ENCODE measurements at places on chromosomes 4 and X. TPM values are rescaled to one million over a fixed set of nuclear protein-coding genes. Genes with fewer than 3 reads are reported as not detected.

DNA sequence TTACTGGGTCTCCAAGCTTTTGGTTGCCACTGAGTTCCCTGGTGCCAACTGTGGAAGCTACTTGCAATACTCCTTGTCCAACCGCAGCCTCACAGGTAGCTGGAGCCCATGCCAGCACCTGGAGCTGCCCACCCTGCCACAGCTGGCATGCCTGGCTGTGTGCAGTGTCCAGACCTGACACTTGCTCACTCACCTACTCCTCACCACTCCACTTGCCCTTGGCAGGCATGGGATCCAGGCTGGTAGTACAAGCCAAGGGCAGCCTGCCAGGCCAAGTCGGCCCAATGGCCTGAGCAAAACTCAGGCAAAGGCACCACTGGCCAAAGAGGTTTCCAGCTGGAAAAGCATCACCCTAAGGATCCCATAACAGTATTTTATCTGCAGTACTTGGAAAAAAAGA, 246.3 kb downstream of the PDGFC start:
- no peak overlapping the region for H3K4me3 ChIP-seq
- no peak overlapping the region for H3K27ac ChIP-seq
- no peaks in the 10 kb centered on the region for H3K4me1 ChIP-seq

DNA sequence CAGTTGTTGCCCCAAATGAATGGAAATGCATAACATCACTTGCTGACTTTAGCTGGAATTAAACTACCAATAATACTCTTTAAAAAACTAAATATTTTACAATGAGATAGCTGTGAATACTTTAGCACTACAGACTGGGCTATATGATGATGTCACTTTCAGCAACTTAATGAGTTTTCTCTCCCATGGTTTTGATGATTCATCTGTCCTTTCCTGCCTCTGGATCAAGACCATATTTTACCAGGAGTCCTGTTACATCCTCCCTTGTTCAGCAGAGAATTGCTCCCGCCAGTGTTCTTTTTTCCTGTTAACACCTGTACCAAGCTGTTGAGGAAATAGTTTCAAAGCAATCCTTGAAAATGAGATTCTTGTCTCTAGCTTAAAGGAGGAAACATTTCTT, 543.0 kb downstream of the SPRY1 start:
- no peaks in the 10 kb centered on the region for H3K27me3 ChIP-seq
- peak; percentile 74 for DNase-seq
- H3K27ac ChIP-seq: no peak overlapping the region
- H3K36me3 ChIP-seq: no peaks in the 10 kb centered on the region
- no peaks in the 10 kb centered on the region for H3K4me1 ChIP-seq

DNA sequence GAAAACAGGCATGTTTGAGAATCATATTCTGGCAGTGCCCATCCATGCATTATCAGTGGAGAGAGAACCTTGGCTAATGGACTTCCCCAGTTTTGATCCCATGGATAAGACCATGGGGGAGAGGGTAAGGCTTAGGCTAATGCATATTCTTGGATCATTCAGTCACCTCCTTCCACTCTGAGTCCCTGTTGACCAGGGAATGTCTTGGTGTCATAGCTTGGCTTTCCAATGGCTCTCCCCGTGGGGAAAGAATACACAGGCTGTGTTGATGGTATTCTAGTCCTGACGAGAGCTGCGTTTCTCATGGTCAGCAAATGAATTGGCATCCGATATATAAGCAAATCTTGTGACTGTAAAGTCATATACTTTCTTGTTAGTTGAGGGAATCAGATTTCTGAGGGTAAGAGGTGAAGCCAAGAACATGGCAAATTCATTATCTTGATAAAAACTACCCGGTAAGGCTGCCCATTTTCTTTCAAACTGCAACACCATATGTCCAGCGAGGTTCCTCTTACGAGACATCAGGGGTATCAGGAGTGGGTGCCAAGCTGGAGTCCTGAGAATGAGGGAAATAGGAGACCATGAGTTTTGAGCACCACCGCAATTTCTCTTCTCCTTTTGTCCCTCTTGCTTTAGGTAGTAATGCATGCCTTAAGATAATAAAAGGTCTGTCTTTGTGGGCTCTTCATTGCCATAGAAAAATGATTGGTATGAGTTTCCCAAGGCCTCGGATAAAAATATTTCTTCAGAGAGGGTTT, 18.0 kb downstream of the RHOH start:
- no peak overlapping the region for H3K4me3 ChIP-seq
- H3K27ac ChIP-seq: no peak overlapping the region
- H3K36me3 ChIP-seq: no peaks in the 10 kb centered on the region
- H3K27me3 ChIP-seq: no peaks in the 10 kb centered on the region
- DNase-seq: no peak

- no peak overlapping the region for H3K4me3 ChIP-seq
- H3K36me3 ChIP-seq: no peaks in the 10 kb centered on the region
- H3K4me1 ChIP-seq: peaks cover 8% of the 10 kb centered on the region
Measured at GRCh38 chr4:120446051-120446567, 379.5 kb upstream of the MAD2L1 start.

DNA sequence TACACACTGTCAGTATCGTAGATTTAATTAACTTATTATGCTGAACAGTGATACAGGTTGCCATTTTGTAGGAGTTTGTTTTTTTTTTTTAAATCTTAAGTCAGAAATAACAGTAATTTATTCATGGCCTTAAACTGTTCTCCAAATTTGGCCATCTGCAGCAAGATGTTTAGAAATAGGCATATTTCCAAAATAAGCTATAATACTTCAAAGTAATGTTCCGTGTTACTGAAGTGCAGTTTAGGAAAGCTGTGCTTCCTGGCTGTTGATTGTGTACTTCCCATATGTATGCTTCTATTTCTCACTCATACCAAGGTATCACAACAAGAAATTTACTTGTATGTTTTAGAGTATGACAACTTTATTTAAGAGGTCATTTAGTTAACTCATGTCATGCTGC, 28.9 kb downstream of the CPEB2 start:
- H3K4me3 ChIP-seq: no peak overlapping the region
- no peak for DNase-seq
- H3K27ac ChIP-seq: no peak overlapping the region

The HEPH gene
- total RNA-seq: 0.40 TPM

GRCh38 chr4:75542824-75543223, 13.0 kb upstream of the ODAPH start:
- DNase-seq: peak; percentile 27
- H3K36me3 ChIP-seq: no peaks in the 10 kb centered on the region
- H3K4me3 ChIP-seq: no peak overlapping the region
- peaks cover 6% of the 10 kb centered on the region for H3K4me1 ChIP-seq
- no peak overlapping the region for H3K27ac ChIP-seq

GRCh38 chr4:145871209-145871608, 67.4 kb downstream of the ZNF827 start:
- H3K4me1 ChIP-seq: peaks cover 6% of the 10 kb centered on the region
- no peaks in the 10 kb centered on the region for H3K27me3 ChIP-seq
- H3K36me3 ChIP-seq: no peaks in the 10 kb centered on the region
- H3K4me3 ChIP-seq: no peak overlapping the region
- no peak overlapping the region for H3K27ac ChIP-seq

The TENM3 gene
- 34.1 TPM for total RNA-seq

DNA sequence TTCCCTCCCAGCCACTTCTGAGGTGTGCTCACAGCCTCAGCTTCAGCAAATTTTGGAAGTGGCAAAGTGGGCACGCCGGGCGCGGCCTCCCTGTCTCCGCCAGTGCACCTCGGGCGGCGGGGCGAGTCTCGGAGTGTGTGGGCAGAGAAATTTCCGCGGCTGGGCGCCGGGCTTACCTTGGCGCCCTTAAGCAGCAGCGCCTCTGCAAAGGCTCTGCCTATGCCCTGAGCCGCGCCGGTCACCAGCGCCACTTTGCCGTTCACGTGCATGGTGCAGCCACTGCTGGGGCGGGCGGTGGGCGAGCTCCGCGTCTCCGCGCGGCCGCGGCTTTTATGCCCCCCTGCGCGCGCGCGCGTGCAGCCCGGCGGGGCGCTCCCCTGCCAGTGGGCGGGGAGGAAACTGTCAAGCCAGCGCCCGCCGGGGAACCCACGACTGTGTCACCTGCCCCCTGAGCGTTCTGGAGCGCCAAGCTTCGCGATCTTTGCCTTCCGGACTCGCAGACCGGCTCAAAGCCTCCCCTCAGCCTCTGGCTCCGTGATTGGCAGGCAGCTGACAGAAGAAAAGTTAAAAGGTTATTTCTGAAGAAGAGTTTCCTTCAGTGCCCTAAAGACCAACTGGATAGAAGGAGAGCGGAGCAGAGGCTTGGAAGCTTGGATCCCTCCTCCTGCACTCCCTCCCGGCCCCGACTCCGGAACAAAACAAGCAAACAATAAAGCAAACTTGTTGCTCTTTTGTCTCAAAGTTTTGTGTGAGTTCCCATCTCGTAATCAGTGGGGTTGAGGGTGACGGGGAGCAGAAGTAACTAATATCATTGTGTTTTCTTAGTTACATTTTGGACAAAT, at the start of gene HPGD:
HPGD (minus strand) TSS at position 306 of the 842 bp plus-strand sequence; CDS start at position 269, 37 bp downstream.
- no peaks in the 10 kb centered on the region for H3K27me3 ChIP-seq
- peaks cover 8% of the 10 kb centered on the region for H3K4me1 ChIP-seq
- peak; percentile 37 for DNase-seq

GRCh38 chrX:139720136-139720535, 12.2 kb upstream of the MCF2 start:
- H3K4me1 ChIP-seq: no peaks in the 10 kb centered on the region
- DNase-seq: peak; percentile 5

- no peaks in the 10 kb centered on the region for H3K36me3 ChIP-seq
- no peaks in the 10 kb centered on the region for H3K4me1 ChIP-seq
- DNase-seq: no peak
- no peak overlapping the region for H3K4me3 ChIP-seq
Measured at GRCh38 chr4:138707746-138708677, 307.6 kb upstream of the NOCT start.

GRCh38 chr4:145881576-145881975, 57.0 kb downstream of the ZNF827 start:
- no peak overlapping the region for H3K4me3 ChIP-seq
- H3K36me3 ChIP-seq: peaks cover 26% of the 10 kb centered on the region
- H3K4me1 ChIP-seq: peaks cover 28% of the 10 kb centered on the region
- no peaks in the 10 kb centered on the region for H3K27me3 ChIP-seq

DNA sequence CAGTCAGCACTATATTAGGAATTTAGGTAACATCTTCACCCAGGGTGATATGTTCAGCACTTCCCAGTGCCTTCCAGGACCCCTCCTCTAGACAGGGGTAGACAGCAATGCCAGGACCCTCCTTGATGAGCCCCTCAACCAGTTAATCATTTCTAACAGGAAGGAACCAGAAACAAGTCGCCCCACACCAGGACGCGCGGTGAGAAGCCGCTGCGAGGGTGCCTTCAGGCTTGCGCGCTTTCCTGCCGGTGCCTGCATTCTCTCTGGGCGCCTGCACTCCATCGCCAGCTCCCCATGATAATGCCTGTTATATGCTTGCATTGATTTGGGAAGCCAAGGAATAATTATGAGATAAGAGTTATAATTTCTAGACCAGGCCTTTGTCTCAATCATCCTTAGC, 116.0 kb downstream of the ENPP6 start:
- H3K4me1 ChIP-seq: no peaks in the 10 kb centered on the region
- DNase-seq: no peak
- no peaks in the 10 kb centered on the region for H3K36me3 ChIP-seq
- H3K4me3 ChIP-seq: no peak overlapping the region
- no peak overlapping the region for H3K27ac ChIP-seq
- H3K27me3 ChIP-seq: peaks cover 6% of the 10 kb centered on the region

DNA sequence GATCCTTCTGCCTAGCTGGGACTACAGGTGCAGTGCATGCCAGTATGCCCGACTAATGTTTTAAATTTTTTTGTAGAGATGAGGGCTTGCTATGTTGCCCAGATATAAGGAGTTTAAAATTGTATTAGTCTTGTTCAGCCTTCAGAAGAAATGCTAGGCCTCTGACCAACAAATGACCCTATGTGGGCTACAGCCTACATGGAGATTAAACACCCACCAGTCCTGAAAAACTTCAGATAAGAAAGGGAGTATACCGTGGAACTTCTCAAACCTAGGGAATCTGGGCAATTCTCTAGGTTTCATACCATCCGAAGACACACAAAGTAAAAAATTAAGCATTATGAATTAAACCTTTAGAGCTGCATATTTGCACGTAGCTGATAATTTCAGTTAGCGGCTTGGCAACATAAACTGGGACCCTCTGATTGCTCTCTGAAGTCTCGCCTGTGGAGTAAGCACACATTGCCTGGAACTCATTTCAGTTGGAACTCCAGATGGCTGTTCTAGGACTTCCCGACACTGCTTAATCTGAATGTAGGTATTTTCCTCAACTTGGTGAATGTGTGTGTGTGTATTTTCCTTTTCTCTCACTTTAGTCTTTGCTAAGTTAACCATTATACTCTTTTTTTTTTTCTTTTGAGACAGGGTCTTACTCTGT, 33.0 kb downstream of the MOB1B start:
- peaks cover 7% of the 10 kb centered on the region for H3K36me3 ChIP-seq
- H3K27ac ChIP-seq: no peak overlapping the region
- no peak overlapping the region for H3K4me3 ChIP-seq
- no peak for DNase-seq
- no peaks in the 10 kb centered on the region for H3K27me3 ChIP-seq

GRCh38 chr4:163167333-163167626, 590 bp upstream of the NAF1 start:
- H3K27me3 ChIP-seq: no peaks in the 10 kb centered on the region
- H3K4me3 ChIP-seq: peak overlapping the region; percentile 77
- peaks cover 28% of the 10 kb centered on the region for H3K36me3 ChIP-seq
- H3K4me1 ChIP-seq: peaks cover 15% of the 10 kb centered on the region
- peak overlapping the region; percentile 99 for H3K27ac ChIP-seq
- DNase-seq: no peak

DNA sequence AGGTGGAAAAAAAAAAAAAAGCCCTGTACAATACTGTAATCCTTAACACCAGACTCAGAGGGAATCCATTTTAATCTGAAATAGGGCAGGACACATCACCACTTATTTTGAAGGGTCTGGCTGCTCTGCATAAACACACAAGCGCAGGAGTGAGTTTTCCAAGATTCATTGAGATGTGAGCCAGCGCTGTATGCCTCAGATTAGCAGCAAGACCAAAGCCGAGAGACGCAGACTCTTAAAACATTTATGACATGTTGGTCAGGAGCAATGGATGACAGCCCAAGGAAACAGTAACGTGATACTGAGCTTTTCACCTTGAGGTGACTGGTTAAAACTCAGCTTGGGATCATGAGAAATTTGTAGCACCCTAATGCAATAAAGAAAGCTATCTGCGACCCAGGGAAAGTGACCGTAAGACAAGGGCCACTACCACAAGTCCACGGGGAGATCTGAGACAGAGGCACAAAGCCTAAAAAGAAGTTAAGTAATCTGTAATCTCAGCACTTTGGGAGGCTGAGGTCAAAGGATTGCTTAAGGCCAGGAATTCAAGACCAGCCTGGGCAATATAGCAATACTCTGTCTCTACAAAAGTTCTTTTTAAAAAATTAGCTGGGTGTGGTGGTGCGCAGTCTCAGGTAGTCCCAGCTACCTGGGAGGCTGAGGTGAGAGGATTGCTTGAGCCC, 210.6 kb downstream of the COL25A1 start:
- H3K4me3 ChIP-seq: no peak overlapping the region
- H3K36me3 ChIP-seq: no peaks in the 10 kb centered on the region
- no peak overlapping the region for H3K27ac ChIP-seq
- no peak for DNase-seq
- H3K4me1 ChIP-seq: no peaks in the 10 kb centered on the region
- H3K27me3 ChIP-seq: no peaks in the 10 kb centered on the region

DNA sequence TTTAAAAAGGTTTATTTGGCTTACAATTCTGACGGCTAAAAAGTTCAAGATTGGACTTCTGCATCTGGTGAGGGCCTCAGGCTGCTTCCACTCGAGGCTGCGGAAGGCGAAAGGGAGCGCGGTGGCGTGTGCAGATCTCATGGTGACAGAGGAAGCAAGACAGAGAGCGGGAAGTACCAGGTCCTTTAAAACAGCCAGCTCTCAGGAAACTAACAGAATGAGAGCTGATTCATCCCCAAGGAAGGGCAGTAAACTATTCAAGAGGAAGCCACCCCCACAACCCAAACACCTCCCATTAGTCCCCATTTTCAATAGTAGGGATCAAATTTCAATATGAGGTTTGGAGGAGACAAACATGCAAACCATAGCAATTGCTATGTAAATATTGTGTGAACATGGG, 2144.2 kb upstream of the AGA start:
- no peaks in the 10 kb centered on the region for H3K36me3 ChIP-seq
- no peaks in the 10 kb centered on the region for H3K4me1 ChIP-seq
- no peak overlapping the region for H3K4me3 ChIP-seq
- peak; percentile 24 for DNase-seq

Measured in MCF 10A (cell line).